ENCODE measurements at places on chromosomes 3 and 15.
A peak's percentile ranks its signal among the peaks of the same experiment; 100 is the strongest.

- no peak for DNase-seq
Measured at GRCh38 chr3:52723935-52724334, 18.0 kb downstream of the SPCS1 start.

DNA sequence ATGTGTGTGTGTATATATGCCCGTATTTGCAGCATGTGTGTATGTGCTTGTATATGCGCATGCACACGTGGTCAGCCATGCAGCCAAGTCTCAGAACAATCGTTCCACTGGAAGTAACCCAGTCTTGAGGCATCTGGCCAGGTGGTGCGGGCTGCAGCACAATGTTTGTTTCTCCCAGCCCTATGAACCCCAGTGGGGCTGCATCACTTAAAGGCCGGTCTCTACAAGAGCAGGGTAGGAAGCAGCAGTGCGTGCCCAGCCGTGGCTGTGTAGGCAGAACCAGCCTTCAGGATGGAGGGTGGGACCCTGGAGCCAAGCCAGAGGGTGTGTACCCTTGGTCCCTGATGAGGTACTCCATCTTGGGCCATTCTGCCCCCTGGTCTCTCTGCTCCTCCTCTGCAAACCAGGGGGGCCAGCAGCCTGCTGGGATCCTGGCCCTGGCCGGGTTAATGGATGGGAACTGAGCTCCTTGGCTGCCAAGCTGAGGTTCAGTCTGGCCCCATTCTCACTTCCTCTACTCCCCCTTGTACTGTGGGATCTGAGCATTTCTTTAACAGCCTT is 11.8 kb downstream of the KLF13 start:
- no peak for DNase-seq

- no peak for DNase-seq
Measured at GRCh38 chr3:62995119-62995518, 119.9 kb upstream of the CADPS start.

GRCh38 chr3:64382153-64382552 is 156.9 kb upstream of the PRICKLE2 start:
- DNase-seq: no peak

GRCh38 chr3:124967964-124968363 is 33.4 kb upstream of the MUC13 start:
- DNase-seq: peak; percentile 12

GRCh38 chr3:118775021-118775420 is 259.6 kb downstream of the IGSF11 start:
- no peak for DNase-seq

DNA sequence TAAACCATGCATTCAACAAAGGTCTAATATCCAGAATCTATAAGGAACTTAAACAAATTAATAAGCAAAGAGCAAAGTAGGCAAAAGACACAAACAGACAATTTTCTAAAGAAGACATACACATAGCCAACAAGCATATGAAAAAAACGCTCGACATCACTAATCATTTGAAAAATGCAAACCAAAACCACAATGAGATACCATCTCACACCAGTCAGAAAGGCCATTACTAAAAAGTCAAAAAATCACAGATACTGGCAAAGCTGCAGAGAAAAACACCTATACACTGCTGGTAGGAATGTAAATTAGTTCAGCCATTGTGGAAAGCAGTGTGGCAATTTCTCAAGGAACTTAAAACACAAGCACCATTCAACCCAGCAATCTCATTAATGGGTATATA is 53.8 kb downstream of the FSIP1 start:
- no peak for DNase-seq

DNA sequence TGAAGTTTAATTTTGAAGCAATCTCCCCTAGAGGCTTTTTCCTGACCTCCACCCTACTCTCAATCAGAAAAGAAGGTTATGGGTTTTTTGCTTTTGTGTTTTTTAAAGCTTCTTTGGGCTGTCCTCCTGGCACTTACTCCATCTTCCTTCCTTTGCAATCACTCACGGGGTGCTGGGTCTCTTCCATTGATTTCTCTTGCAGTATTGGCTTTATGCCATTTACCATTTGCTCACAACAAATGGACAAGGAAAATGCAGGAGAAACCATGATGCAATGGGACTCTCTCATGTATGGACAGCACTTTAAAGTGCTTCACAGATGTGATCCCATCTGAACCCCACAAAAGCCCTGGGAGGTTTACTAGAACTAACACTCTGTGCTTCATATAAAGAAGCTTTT is 57.5 kb downstream of the SST start:
- DNase-seq: no peak

- DNase-seq: peak; percentile 98
Measured at GRCh38 chr3:31462050-31462569, 70.6 kb upstream of the STT3B start.

GRCh38 chr3:183308751-183309150 is 55.7 kb downstream of the B3GNT5 start:
- no peak for DNase-seq

DNA sequence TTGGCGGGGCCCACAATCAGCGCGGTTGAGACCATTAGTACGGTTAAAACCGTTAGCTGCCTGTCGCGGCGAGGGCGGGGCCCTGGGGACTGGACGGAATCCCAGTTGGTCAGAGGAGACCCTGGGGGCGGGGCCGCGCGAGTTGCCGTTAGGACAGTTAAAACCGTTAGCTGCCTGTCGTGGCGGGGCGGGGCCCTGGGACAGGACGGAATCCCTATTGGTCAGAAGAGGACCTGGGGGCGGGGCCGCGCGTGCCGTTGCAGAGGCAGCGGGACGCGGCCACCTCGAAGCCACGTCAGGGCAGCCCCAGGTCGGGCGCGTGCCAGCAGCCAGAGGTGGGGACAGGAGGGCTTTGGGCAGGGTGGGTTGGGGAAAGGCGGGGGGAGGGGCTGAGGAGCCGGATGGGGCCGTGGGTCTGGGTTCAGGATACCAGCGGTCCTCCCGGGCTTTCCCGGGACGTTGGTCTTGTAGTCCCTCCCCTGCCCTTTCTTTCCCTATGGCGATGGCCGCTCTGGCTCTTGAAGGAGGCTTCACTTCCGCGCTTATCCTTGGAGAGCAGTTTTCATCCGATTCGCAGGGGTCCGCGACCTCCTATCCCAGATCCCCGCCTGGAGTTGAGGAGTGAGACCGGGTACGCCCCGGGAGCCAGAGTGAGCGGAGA is 28.0 kb downstream of the KLHDC8B start:
- no peak for DNase-seq

DNA sequence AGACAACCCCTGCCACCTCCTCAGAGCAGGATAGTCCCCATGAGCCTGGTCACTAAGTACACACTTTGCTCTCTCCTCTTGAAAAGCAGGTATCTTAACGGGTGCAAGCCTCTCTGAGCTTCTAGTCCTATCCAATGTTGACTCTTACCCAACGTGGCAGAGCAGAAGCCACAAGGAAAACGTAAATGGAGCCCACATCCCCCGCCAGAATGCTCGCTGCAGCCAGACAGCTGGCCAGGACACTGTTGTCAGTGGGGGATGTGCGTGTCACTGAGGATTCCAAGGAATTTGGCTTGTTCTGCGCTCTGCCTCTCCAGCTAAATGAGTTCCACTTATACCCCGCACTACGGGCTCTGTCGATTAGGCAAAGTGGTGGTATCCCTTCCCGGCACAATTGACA is 67.8 kb upstream of the IGF1R start:
- DNase-seq: no peak

DNA sequence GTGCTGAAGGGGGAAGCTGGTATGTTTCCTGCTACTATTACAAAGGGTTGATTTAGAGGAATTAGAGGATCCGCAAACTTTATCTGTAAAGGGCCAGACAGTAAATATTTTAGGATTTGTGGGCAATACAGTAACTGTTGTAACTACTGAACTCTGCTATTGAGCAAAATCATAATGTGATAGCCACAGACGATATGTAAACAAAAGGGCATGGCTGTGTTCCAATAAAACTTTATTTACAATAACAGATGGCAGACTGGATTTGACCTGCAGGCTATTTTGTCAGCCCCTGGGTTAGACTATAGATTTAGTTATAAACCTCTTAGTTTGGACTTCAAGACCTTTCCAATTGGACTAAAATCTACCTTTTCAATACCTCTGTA is 27.8 kb upstream of the KCNMB2 start:
- DNase-seq: no peak

GRCh38 chr3:103056542-103056941 is 621.7 kb downstream of the ZPLD1 start:
- DNase-seq: no peak

DNA sequence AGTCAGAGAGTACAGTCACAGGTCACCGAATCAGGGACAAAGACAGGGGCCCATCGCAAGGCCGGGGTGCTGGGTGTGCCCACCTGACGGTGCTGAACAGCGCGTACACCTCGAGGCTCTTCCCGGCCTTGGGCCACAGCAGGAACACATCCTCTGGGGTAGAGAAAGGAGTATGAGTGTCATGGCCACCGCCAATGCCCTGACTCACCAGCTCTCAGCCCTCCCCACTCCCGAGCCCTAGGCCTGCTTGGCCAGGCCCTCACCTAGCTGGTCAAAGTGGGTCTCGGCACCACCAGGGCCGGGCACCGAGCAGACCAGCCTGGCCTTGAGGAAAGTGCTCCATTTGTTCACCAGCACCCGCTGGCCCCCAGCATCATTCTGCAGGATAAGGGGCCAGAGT is 4.2 kb downstream of the SEMA3G start:
- no peak for DNase-seq

GRCh38 chr3:189849262-189849661 is 218.1 kb downstream of the TP63 start:
- DNase-seq: no peak

DNA sequence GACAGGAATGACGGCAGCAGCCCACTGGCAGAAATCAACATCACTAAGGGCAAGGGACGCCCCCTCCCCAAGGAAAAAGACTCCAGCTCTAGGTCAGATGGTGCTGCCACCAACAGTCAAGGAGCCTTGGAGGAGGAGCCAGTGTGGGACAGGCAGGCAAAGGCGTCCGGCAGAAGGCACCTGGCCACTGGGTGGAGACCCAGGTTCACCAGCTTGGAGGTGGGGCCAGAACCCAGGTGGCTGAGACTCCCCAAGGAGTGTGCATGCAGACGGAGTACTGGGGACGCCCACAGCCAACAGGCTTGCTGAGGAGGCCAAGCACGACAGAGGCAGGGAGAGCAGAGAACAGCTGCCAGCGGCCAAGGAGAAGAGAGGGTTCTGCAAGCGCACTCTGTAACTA is 35.2 kb downstream of the PTPN23 start:
- DNase-seq: no peak

DNA sequence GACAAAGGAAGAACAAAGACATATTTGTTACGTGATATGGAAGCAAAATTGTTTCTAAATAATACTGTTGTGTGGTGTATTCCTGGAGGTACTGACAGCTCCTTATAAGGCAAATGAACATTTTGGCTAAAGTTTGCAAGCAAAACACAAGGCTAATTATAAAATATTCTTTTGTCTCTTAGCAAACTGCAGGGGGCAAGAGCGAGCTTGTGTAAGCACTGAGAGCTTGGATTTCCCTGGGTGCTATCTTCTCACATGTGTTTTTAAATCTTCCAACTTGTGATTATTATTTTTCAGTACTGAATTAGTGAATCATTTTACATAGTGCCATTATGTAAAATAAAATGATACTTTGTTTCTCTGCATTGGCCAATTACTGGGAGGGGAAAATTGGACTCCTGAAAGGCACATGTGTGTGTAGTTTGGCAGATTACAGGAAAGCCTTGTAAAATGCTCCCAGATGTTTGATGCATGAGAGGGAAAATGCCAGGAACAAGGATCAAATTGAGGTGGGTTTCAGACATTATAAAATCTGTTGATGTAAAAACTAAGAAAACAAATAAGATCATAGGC is 611.5 kb downstream of the AGBL1 start:
- peak; percentile 11 for DNase-seq

GRCh38 chr15:100959066-100960050 is 40.2 kb downstream of the LRRK1 start:
- DNase-seq: no peak

GRCh38 chr3:66504850-66505641 is 4.2 kb upstream of the LRIG1 start:
- no peak for DNase-seq

- DNase-seq: no peak
Measured at GRCh38 chr3:146747051-146747450, 141.9 kb upstream of the PLSCR5 start.

GRCh38 chr3:31622636-31623288 is 90.0 kb downstream of the STT3B start:
- DNase-seq: no peak

DNA sequence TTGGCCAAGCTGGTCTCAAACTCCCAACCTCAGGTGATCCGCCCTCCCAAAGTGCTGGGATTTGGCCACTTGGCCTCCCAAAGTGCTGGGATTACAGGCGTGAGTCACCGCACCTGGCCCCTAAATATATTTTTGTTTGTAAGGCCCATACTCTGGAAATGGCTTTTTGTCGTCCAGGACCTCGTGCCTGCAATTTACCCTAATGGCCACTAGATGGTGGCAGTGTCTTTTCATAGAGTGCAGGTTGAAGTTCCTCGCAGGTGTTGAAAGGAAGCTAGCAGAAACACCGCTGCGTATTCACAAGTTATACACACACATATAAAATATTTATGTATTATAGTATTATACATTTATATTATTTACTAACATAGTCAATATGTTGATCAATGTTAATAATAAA is 97.2 kb downstream of the LRTM1 start:
- DNase-seq: peak; percentile 5

GRCh38 chr15:81752546-81752942 is 293.3 kb downstream of the MEX3B start:
- peak; percentile 20 for DNase-seq

- no peak for DNase-seq
Measured at GRCh38 chr3:127450331-127450730, 140.2 kb downstream of the TPRA1 start.

DNA sequence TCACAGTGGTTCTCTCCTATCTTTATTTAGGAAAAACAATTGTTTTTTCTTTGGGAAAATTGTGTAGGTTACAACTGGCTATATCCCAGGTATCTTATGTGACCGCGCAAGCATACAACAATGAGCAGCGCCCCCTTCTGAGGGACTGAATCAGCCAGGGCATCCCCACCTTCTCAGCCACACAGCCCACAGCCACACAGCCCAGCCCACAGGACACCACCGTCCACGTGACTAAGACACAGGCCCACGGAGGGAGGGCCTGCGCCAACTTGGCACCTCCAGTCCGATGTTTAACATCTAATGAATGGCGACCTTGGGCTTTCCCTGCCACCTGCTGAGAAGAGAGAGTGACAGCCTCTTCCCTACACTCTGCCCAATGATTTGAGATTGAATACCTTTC is 68.1 kb downstream of the ATP10A start:
- no peak for DNase-seq

- DNase-seq: no peak
Measured at GRCh38 chr3:125366132-125366531, 9.0 kb downstream of the ZNF148 start.

DNA sequence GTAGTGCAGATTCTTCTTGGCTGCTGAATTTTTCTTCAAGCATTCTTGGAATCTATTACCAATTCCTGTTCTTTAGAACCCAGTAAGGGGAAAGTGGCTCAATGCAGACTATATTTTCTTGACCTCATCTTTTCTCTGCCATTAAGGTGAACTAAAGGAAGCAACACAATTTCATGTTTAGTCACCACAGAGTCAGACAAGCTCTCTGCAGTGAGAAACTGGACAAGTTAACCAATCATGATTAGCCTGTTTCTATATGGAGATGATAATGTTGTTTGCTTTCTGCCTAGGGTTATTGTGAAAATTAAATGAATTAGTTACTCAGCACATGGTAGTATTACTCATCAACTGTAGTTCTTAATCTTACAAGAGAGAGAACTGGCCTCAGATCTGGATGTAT is 1075.1 kb downstream of the AGBL1 start:
- no peak for DNase-seq
